ENCODE measurements at places on chromosomes 12 and 14.
A peak's percentile ranks its signal among the peaks of the same experiment; 100 is the strongest.

- no peak for DNase-seq
Observed at GRCh38 chr14:39264558-39264957, 30.8 kb downstream of the MIA2 start.

GRCh38 chr12:6688543-6688998 lies 604 bp downstream of the ZNF384 start:
- DNase-seq: no peak

DNA sequence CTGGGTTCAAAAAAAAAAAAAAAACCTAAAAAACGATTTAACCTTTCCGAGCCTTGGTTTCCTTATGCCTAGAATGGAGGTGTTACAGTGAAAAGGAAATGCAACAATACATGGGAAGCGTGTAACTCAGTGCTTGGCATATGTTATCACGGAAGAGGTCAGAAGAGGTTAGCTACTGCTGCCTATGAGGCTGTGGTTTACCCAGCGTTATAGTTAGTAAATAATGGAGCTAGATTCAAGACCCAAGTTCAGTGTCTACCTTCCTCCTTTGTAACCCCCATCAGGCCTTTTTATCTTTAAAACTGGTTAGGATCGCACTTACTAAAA lies 839 bp downstream of the IFT43 start:
- no peak for DNase-seq

DNA sequence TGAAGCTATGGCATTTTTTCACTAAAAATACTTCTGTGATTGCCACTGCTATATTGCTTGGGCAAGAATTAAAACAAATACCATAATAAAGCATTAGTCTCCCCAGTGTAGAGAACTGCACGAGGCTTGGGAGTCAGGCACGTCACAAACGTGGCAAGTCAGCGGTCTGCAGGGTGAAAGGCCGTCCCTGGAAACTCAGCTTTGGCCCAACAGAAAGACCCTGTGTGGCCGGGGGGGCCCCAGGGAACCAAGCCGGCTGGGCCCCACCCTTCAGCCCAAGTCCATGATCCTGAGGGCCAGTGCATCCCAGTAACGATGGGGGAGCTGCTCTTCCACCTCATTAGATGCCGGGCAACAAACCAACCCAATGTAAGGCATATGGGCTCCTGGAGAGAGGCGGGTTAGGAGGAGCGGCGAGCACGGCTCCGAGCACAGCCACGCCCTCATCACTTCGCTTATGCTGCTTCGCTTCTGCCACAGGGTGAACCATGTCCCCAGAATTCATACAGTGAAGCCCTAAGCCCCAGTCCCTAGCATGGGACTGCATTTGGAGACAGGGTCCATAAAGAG lies 50.9 kb upstream of the GPR68 start:
- no peak for DNase-seq

DNA sequence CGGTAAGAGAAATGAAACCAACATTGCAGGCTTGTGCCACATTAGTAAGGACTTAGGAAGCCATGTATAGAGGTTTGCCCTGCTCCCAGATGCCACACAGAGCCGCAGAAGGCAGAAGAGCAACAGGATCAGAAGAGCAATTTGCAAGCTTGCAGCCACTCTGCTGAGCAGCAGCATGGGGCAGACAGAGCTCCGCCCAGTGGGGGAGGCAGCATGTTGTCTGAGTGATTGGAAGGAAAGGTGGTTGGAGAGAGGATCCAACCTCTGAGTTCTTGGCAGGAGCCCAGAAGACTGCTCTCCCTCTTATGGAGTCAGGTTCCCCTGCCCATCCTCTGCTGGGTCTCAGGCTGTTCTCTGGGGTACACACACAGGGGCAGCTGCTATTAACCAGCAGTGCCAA lies 2.3 kb upstream of the KRT6A start:
- peak; percentile 54 for DNase-seq

DNA sequence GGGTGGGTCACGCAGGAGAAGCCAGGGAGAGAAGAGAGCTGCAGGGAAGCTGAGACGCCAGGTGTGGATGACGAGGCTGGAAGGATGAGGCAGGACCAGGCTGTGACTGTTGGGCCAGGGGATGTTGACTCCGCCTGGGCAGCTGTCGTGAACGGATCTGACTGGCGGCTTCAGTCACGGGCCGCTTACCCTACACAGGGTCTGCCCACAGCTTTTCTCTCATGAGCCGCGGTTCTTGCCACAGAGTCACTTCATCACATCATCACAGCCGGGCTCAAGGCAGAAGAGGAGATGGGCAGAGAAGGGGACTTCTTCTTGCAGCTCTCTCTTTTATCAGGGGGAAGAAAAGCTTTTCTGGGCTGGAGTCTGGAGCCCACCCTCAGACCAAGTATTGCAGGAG lies 7.7 kb downstream of the CLBA1 start:
- no peak for DNase-seq

DNA sequence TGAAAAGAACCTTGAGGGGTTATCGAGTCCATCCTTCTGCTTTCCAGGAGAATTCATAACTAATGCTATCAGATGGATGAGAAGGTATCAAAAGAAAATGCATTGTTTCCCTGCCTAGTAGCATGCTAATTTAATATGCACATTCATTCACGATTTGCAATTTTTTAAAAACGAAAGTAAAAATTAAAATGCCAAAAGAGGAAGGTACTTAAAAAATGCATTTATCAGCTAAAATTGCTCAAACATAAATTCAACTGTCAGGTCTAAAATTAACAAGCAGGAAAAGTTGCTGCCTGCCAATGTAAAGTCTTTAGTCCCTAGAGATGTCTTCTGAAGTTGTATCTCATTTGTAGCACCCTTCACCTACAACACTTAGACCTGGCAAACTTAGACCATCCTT lies 7.9 kb downstream of the ATF7 start:
- DNase-seq: no peak

DNA sequence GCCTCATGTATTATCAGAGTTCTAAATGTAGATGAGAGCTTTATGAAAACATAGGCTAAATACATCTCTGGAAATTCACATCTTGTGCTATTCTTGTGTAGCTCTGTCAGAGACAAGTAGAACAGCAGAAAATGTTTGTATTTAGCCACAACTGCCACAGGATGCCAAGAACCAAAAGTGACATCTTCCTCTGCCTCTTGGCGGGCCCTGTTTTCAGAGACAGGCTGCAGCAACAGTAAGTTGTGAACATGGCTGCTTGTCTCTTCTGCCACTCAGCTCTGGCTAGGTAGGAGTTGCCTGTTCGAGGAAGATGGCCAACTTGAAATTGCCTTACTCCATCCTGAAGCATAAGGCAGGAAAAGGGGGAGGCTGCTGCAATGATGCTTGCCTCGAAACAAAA lies 30.4 kb downstream of the SETD3 start:
- no peak for DNase-seq

DNA sequence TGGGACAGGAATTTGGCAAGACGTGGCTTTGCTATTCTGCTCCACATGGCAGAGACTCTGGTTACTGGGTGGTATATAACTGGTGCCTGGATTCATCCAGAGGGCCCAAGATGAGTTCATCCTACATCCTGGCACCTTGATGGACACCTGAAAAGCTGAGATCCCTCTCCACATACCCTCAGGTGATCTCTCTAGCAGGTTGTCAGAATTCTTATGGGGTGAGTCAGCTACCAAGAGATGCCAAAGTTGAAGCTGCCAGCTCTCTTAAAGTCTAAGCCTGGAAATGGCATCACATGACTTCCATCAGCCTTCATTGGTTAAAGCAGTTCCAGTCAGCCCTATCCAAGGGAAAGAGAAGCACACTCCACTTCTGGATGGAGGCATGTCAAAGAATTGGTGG lies 300.7 kb upstream of the SEL1L start:
- no peak for DNase-seq

DNA sequence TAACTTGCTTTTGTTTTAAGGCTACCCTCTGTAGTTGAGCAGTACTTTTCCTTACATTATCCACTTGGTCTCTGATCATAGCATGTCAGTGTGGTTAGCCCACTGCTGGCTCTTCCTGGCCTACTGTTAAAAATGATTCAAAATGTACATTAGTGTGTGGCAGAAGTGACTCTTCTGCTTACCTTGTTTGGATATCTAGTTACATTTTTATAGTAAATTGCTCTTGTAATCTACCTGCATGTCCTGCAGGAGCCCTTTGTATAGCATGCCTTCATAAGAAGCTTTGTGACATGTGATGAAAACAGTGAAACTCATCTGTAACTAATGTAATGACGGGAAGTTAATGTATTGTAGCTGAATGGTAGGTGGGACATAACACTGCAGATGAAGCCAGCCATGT lies 8.1 kb downstream of the SPATS2 start:
- DNase-seq: no peak

DNA sequence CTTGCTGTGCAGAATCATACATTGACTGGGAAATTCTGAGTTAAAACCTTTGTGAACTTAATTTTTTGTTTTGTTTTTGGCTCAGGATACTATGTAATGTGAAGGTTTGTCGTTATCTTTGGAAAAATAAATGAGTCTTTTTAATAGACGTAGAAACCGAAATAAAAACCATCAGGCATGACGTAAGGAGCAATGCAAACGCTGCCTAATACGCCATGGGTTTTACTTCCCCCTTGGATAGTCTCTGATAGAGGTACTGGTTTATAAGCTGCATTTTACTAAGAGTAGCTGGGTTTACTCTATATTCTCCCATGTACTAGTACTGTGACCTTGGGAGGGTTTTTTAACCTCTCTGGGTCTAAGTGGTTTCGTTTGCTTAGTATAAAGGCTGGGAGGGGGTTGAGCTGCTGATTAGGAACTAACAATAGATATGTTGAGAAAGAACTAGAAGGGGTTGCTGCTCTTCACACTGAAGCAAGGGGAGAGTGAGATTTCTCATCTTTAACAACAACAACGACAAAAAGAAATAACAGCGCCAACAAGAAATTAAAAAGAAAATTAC lies 66.8 kb upstream of the SLCO1C1 start:
- DNase-seq: peak; percentile 32

- no peak for DNase-seq
Observed at GRCh38 chr12:95258803-95259202, 41.2 kb downstream of the VEZT start.

DNA sequence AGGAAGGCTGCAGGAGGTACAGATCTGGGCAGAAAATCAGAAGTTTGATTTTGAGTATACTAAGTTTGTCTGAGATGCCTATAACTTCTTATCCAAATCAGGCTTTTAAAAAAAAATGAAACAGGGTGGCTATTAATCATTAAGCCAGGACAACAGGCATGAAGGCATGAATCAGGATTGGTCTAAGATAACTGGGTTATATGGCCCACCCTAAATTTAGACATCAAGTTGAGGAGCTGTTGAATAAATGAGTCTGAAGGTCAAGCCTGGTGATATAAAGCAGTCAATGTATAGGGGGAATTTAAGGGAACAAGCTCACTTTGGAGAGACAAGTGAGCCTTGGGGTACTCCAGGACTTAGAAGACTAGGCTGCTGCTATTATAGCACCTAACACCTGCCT lies 28.6 kb downstream of the NEK9 start:
- DNase-seq: no peak

GRCh38 chr14:104373055-104373854 lies 206.3 kb upstream of the C14orf180 start:
- DNase-seq: no peak

DNA sequence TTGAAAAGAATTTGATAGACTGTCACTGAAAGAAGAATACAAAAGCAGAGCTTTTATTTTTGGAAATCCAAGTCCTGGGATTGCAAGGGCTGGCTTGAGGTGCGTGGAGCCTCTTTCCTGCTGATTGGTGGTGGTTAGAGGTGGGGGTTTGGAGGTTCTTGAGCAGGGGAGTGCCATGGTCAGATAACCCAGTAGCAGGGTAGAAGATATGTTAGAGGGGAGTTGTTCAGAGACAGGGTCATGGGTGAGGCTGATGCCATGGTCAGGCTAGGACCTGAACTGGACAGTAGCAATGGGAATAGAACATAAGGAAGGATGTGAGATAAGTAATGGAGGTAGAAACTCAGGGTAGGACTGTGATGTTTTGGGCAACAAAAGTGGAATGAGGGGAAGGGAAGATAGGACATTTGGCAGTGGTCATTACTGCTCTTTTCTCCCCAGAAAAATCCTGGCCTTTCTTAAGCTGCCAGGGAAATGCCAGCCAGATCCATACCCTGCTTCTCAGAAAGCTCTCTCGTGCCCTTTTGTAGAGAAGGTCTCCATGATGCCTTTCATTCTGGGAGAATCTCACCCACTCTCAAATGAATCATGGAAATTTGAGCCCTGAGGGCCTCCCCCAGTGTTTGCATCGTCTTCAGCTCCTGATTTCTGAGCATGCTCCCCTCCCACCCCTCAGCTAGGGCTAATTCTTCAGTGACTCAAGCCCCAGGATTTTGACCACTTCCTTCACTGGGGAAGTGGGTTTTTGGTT lies 9.5 kb downstream of the EMP1 start:
- DNase-seq: no peak

DNA sequence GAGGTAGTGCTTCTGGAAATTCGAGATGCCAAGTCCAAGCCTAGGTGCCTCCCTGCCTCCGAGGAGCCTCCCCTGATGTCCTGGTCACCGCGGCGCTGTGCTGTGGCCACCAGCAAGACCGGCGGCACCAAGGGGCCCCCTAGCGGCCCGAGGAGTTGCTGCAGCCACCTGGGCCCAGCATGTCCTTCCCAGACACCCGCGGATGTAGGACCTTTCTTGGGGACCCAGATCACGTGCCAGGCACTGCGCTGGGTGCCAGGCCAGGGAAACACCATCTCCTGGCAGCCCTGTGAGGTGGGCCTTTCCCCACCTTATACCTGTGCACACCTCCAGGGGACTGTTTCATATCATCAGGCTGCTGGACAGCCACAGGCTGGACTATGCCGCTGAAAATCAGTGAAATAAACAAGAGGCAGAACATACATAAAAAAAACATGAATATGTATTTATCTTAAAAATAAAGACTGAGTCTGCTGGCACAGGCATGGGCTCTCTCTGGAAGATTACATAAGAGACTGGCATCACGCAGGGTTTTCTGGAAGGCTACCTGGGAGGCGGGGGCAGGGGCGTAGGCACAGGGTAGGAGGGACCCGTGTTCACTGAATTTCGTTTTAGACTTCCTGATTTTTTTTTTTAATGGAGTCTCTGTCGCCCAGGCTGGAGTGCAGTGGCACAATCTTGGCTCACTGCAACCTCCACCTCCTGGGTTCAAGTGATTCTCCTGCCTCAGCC lies 15.9 kb upstream of the HHIPL1 start:
- peak; percentile 86 for DNase-seq

- no peak for DNase-seq
Observed at GRCh38 chr12:71183018-71183417, 25.2 kb upstream of the TSPAN8 start.

- no peak for DNase-seq
Observed at GRCh38 chr12:52860102-52860823, 11.5 kb upstream of the KRT78 start.

GRCh38 chr12:6266971-6267721 lies 43.3 kb upstream of the PLEKHG6 start:
- no peak for DNase-seq

GRCh38 chr12:70576341-70577282 lies 60.6 kb downstream of the PTPRB start:
- peak; percentile 92 for DNase-seq

GRCh38 chr12:96098631-96099030 lies 63.2 kb upstream of the LTA4H start:
- DNase-seq: no peak

DNA sequence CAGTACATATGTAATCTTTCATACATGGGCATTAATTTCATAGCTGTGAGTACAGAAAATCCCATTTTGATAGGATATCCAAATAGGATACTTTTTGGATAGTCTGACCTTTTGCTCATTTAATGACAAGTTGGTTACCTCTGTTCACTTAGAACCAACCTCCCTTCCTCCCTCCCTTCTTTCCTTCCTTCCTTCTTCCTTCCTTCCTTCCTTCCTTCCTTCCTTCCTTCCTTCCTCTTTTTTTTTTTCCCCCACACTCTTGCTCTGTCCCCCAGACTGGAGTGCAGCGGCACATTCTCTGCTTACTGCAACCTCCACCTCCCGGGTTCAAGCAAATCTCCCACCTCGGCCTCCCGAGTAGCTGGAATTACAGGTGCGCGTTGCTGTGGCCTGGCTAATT lies 162.9 kb downstream of the FUT8 start:
- DNase-seq: no peak

GRCh38 chr12:42716491-42716891 lies 126.9 kb upstream of the PRICKLE1 start:
- DNase-seq: no peak
